ENCODE measurements at places on chromosomes 12 and 14. TPM values are rescaled to one million over a fixed set of nuclear protein-coding genes. Genes with fewer than 3 reads are reported as not detected.
A peak's percentile ranks its signal among the peaks of the same experiment; 100 is the strongest.

DNA sequence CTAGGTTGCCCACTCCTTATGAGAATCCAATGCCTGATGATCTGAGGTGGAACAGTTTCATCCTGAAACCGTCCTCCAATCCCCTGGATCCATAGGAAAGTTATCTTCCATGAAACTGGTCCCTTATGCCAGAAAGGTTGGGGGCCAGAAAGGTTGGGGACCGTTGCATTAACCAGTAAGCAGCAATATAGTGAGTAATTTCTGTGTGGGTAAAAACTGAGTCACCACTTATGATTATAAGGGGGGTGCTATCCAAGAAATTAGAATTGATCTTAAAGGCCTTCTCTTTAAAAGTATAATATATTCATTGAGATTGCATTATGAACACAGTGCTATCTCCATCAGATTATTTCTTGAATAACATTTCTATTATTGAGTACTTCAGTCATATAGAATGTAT, 97.2 kb downstream of the PCNX1 start:
- H3K27me3 ChIP-seq = no peaks in the 10 kb centered on the region
- H3K36me3 ChIP-seq = peaks cover 13% of the 10 kb centered on the region
- no peak overlapping the region for H3K27ac ChIP-seq
- DNase-seq = no peak
- no peak overlapping the region for H3K4me3 ChIP-seq

- DNase-seq = no peak
- no peaks in the 10 kb centered on the region for H3K27me3 ChIP-seq
- H3K4me3 ChIP-seq = no peak overlapping the region
- peaks cover 2% of the 10 kb centered on the region for H3K36me3 ChIP-seq
- no peaks in the 10 kb centered on the region for H3K4me1 ChIP-seq
- H3K27ac ChIP-seq = no peak overlapping the region
Observed at GRCh38 chr12:88391556-88391955, 188.7 kb downstream of the KITLG start.

The BDKRB1 gene
- not detected for total RNA-seq

DNA sequence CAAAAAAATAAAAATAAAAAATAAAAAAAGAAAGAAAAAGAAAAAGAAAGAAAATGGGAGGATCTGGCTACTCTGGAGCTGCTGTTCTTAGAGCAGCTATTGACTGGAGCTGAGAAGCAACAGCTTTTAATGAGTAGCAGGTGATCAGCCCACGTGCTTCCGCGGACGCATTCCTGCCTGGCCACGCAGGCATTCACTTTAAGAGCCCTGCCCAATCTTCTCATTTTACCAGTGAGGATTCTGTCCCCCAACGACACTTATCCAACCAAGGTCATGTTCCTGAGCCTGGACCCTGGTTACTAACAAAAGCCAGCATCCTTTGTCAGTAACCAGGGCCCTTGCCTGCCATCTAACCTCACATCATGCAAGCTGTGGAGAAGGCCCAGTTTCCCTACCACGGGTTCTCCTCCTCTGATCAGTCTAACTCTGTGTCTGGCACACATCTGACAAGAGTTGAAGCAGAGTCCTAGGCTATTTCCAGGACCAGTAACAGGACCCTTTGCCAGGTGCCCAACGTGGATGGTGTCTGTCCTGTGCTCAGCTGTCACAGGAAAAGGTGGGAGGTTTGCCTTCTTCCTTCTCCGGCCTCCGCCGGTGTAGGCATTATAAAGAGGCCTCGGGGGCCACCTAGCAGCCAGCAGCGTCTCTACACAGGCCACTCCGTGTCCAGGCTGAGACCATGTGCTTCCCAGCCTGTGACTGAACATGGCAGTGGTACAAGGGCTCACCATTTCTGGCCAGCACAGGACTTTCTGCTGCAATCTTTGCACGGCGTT, 60.9 kb upstream of the GPATCH2L start:
- peaks cover 12% of the 10 kb centered on the region for H3K4me1 ChIP-seq
- H3K27me3 ChIP-seq = peaks cover 3% of the 10 kb centered on the region
- no peak overlapping the region for H3K4me3 ChIP-seq
- no peak for DNase-seq

DNA sequence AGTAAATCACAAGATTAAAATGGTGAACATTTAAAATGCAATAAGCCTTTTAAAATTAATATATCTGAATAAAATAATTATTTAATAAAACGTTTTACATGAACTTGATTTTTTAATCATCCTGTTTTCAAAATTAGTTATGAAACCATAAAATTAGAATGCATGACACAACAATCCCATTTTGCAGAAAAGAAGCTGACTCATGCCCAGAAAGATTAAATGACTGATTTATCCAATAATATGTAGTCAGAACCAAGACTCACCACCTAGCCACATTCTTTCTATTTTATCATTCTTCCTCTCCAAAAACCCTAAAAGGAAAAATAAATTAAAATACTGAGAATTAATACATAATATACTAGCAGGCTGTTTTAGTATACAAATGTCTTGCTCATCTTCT, 83.0 kb upstream of the LGR5 start:
- H3K27ac ChIP-seq = no peak overlapping the region
- no peaks in the 10 kb centered on the region for H3K27me3 ChIP-seq
- H3K36me3 ChIP-seq = peaks cover 2% of the 10 kb centered on the region
- H3K4me1 ChIP-seq = peaks cover 5% of the 10 kb centered on the region
- H3K4me3 ChIP-seq = no peak overlapping the region

GRCh38 chr12:11150832-11151231, 16.4 kb upstream of the TAS2R30 start:
- H3K4me3 ChIP-seq = no peak overlapping the region
- no peak for DNase-seq
- H3K27me3 ChIP-seq = no peaks in the 10 kb centered on the region
- H3K4me1 ChIP-seq = no peaks in the 10 kb centered on the region
- H3K27ac ChIP-seq = no peak overlapping the region

The CHST11 gene
- total RNA-seq = 10.0 TPM

- H3K4me3 ChIP-seq = no peak overlapping the region
- H3K36me3 ChIP-seq = no peaks in the 10 kb centered on the region
- H3K27me3 ChIP-seq = peaks cover 2% of the 10 kb centered on the region
- H3K27ac ChIP-seq = no peak overlapping the region
Observed at GRCh38 chr12:130398100-130398848, 60.6 kb downstream of the PIWIL1 start.

The MAPKAPK5 gene
- 81.6 TPM for total RNA-seq

DNA sequence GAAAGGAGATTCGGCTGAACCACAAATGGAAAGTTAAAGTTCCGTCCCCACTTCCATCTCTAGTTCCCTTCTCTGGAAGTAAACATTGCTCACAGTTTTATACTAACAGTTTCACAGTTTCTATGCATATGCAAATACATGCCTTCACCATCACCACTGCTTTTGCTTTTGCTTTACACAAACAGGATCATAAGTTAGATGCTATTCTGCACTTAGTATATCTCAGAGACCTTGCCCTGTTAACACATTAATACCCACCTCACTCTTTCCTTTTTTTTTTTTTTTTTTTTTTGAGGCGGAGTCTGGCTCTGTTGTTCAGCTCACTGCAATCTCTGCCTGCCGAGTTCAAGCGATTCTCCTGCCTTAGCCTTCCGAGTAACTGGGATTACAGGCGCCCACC, 890 bp downstream of the TEP1 start:
- H3K4me3 ChIP-seq = peak overlapping the region; percentile 90
- no peaks in the 10 kb centered on the region for H3K27me3 ChIP-seq
- H3K4me1 ChIP-seq = peaks cover 23% of the 10 kb centered on the region
- peak overlapping the region; percentile 87 for H3K27ac ChIP-seq

GRCh38 chr12:32693036-32693435, 13.9 kb downstream of the DNM1L start:
- no peak overlapping the region for H3K27ac ChIP-seq
- no peak overlapping the region for H3K4me3 ChIP-seq
- DNase-seq = no peak
- H3K4me1 ChIP-seq = peaks cover 22% of the 10 kb centered on the region
- H3K36me3 ChIP-seq = peaks cover 26% of the 10 kb centered on the region

DNA sequence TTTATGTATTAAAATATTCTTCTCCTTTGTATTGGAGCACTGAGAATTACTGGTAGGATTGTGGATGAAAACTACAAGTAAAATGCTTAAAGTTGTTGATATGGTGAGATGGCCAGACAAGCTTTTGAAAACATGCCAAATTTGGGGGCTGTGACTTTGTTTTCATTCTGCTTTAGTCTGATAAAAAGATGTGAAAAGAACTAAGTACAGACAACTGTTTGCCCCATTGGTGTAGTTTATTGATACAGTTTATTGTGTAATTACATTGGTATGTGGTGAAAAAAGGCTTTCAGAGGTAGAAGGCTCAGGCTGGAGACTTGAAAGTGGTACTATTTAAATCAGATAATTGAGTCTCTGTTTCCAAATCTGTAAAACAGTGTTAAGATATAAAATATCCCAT, 746.8 kb downstream of the DIO2 start:
- H3K4me1 ChIP-seq = peaks cover 4% of the 10 kb centered on the region
- no peak overlapping the region for H3K27ac ChIP-seq
- DNase-seq = no peak
- H3K4me3 ChIP-seq = no peak overlapping the region
- H3K27me3 ChIP-seq = no peaks in the 10 kb centered on the region
- no peaks in the 10 kb centered on the region for H3K36me3 ChIP-seq
